ENCODE measurements at places on chromosomes 2 and 18. TPM values are rescaled to one million over a fixed set of nuclear protein-coding genes. Genes with fewer than 3 reads are reported as not detected.

ESPNL gene
- not detected for total RNA-seq

SPHKAP gene
- not detected for total RNA-seq

SOS1 gene
- total RNA-seq: 10.3 TPM

RNU2-63P gene
- 284 TPM for total RNA-seq

ANKRD30B gene
- total RNA-seq: not detected

PROKR1 gene
- total RNA-seq: not detected

APOB gene
- 0.27 TPM for total RNA-seq

BUB1 gene
- total RNA-seq: 12.2 TPM

CLIP4 gene
- total RNA-seq: 39.9 TPM

LRRFIP1 gene
- 153 TPM for total RNA-seq

CNGA3 gene
- not detected for total RNA-seq

G6PC2 gene
- not detected for total RNA-seq

BOLL gene
- total RNA-seq: not detected

PPP1R1C gene
- not detected for total RNA-seq

SERTAD2 gene
- 2.4 TPM for total RNA-seq

C2orf15 gene
- 0.18 TPM for total RNA-seq

PLB1 gene
- 0.36 TPM for total RNA-seq

CTNNA2 gene
- total RNA-seq: not detected

ARHGEF33 gene
- 0.38 TPM for total RNA-seq

ZNF532 gene
- total RNA-seq: 28.3 TPM

SF3B6 gene
- 168 TPM for total RNA-seq

ABCG8 gene
- not detected for total RNA-seq

GNAL gene
- total RNA-seq: 0.47 TPM

NTSR2 gene
- not detected for total RNA-seq

OXER1 gene
- total RNA-seq: not detected

Measured in endothelial cell of coronary artery (primary cell).